ENCODE measurements at places on chromosomes 12 and 14. TPM values are rescaled to one million over a fixed set of nuclear protein-coding genes. Genes with fewer than 3 reads are reported as not detected.

The ATL1 gene
- total RNA-seq: 1.0 TPM

The P2RX2 gene
- total RNA-seq: not detected

The OLR1 gene
- 0.64 TPM for total RNA-seq

The TAS2R10 gene
- total RNA-seq: not detected
